ENCODE measurements at places on chromosomes 3 and 15.
A peak's percentile ranks its signal among the peaks of the same experiment; 100 is the strongest.

DNA sequence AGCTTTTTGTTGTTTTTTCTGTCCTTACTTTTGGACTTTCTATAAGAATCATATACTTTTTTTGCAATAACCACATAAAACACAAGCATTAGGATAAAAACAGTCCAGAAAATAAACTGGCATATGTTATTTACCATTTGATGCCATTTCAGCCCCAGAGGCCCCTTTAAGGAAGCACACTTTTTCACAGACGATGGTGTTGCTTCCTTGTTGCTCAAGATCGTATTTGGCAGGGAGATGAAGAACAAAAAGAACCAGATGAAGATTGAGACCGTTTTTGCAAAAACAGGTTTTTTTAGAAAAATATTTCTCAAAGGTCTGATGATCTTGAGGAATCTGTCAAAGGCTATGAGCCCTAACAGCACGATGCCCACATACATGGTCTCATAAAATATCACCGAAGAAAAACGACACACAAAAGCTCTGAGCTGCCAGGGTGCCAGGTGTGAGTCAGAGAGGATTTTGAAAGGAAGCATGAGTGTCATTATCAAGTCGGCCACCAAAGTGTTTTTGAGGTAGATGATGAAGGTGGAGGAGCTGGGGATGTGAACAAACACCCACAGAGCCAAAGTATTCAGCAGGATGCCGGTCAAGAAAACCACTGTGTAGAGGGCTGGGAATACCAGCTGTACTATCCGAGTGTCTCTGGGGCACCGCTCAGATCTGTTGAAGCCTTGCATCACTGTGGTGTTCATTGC is 902 bp downstream of the P2RY13 start:
- no peak overlapping the region for H3K27ac ChIP-seq
- H3K27me3 ChIP-seq: no peaks in the 10 kb centered on the region
- DNase-seq: no peak
- H3K4me3 ChIP-seq: no peak overlapping the region

DNA sequence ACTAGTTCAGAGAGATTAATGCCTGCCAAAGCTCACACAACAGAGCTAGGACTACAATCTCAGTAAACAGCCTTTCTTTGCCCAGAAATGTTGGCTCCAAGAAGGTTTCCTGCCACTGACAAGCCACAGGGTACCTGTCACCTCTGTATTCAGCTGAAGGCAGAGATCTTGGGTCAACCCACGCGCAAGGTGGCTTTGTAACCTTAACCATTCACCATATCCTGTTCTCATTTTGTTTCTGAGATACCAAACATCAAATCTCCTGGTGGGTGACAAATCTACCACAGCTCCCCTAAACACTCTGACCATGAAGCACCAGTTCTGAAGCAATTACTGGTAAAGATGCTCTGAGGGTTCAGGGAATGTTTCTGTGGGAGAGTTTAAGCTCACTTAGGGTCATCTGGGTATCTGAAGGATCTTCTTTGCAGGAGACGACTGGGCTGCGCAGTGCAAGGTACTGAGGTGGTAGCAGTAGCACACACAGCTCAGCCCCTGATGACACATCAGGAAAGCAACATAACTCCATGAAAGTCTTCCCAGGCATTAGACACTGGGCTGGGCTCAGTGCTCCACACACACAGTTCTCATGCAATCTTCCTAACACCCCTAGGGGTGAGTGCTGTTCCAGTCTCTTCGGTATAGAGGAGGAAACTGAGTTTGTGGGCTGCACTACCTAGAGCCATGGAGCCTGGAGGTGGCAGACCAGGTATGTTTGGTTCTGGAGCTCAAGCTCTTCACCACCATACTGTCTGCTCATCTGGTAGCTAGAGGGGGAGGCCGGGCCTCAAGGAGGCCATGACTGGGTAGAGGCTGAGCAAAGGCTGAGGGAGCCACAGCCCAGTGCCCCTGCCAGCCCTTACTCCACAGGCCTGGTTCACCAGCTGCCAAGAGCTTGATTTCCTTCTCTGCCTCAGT is 7.7 kb downstream of the CXCR6 start:
- H3K4me1 ChIP-seq: no peaks in the 10 kb centered on the region
- H3K27me3 ChIP-seq: no peaks in the 10 kb centered on the region
- DNase-seq: no peak
- H3K36me3 ChIP-seq: peaks cover 20% of the 10 kb centered on the region
- H3K4me3 ChIP-seq: no peak overlapping the region

GRCh38 chr15:65033659-65034269 is 4.3 kb upstream of the MTFMT start:
- no peak for DNase-seq
- no peaks in the 10 kb centered on the region for H3K27me3 ChIP-seq
- H3K36me3 ChIP-seq: no peaks in the 10 kb centered on the region
- H3K4me3 ChIP-seq: no peak overlapping the region
- H3K27ac ChIP-seq: no peak overlapping the region

DNA sequence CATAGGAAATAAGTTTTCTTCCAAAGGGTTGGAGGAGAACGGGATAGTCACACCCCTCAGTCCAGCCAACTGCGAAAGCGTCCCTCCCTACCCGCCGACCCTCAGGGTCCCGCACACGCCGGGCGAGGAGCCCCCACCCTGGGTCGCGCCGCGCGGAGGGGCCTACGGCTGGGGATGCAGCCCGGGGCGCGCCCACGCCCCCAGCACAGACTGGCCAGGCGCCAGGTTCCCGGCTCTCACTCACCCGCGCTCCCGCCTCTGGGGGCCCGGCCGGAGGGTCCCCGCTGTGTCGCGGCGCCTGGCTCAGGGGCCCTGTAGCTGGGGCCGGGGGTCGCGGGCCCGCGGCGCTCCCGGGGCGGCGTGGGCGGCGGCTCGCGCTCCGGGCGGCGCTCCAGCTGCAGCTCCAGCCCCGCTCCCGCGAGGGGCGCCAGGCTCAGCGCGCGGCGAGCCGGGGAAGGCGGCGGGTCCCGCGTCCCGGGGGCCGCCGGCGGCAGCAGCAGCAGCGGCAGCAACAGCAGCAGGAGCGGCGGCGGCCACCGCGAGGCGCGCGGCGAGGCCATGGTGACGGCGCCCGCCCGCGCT is 375 bp downstream of the HEG1 start:
- no peaks in the 10 kb centered on the region for H3K27me3 ChIP-seq
- H3K36me3 ChIP-seq: no peaks in the 10 kb centered on the region
- DNase-seq: no peak
- H3K4me3 ChIP-seq: peak overlapping the region; percentile 53
- H3K4me1 ChIP-seq: peaks cover 5% of the 10 kb centered on the region
- H3K27ac ChIP-seq: peak overlapping the region; percentile 80

DNA sequence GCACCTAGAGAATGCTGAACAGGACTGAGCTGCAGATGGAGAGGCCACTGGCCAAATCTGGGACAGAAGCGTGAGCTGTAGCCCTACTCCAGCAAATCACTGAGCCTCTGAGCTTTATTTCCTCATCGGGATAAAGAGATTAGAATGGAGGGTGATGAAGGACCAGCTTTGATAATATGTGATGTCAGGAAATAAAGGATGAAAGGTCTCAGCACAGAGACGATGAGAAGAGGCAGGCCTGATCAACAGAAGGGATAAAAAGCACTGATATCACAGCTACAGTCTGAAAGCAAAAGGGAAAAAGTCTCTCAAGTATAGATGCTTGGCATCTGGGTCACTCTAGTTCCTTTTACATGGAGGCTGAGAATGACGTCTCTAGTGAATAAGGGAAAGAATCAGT is 70.0 kb downstream of the DHX30 start:
- H3K4me1 ChIP-seq: no peaks in the 10 kb centered on the region
- H3K4me3 ChIP-seq: no peak overlapping the region
- H3K36me3 ChIP-seq: no peaks in the 10 kb centered on the region
- no peak for DNase-seq

GRCh38 chr3:89311581-89311980 is 204.2 kb downstream of the EPHA3 start:
- H3K4me1 ChIP-seq: no peaks in the 10 kb centered on the region
- H3K4me3 ChIP-seq: no peak overlapping the region
- no peak for DNase-seq
- H3K27me3 ChIP-seq: no peaks in the 10 kb centered on the region
- no peaks in the 10 kb centered on the region for H3K36me3 ChIP-seq
- no peak overlapping the region for H3K27ac ChIP-seq

DNA sequence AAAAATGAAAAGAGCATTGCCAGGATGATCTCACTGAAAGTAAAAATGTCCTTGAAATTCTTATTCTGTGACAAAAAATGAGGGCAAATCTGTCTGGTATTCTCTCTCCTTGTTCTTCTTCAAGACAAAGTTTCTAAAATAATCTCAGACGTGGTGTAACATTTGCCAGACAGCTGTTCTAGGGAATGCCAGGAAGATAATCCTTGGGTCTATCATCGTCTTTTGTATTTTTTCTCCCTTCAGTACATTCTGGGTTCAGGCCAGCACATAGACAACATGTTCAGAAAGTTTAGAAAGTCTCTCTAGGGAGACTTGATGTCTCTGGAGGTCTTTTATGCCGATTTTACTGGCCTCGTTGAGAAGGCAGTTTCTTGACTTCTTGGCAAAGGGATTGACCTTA is 121.2 kb upstream of the HES1 start:
- no peak for DNase-seq
- no peaks in the 10 kb centered on the region for H3K4me1 ChIP-seq
- no peak overlapping the region for H3K27ac ChIP-seq
- H3K36me3 ChIP-seq: no peaks in the 10 kb centered on the region

DNA sequence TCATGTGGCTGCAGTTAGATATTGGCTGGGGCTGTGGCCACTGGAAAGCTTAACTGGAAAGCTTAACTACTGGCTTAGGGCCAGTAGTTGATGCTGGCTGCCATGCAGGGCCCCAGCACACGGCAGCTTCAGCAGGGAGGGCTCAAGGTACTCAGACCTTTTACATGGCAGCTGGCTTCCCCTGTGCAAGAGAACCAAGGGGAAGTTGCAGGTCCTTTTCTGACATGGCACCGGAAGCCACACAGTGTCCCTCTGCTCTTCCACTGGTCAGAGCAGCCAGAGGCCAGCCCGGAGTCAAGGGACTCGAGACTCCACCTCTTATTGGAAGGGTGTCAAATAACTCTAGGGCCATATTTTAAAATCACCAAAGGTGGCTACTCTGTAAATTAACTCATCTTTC is 24.5 kb downstream of the CCR9 start:
- no peak overlapping the region for H3K27ac ChIP-seq
- no peaks in the 10 kb centered on the region for H3K4me1 ChIP-seq
- no peak for DNase-seq
- no peak overlapping the region for H3K4me3 ChIP-seq
- H3K27me3 ChIP-seq: no peaks in the 10 kb centered on the region

DNA sequence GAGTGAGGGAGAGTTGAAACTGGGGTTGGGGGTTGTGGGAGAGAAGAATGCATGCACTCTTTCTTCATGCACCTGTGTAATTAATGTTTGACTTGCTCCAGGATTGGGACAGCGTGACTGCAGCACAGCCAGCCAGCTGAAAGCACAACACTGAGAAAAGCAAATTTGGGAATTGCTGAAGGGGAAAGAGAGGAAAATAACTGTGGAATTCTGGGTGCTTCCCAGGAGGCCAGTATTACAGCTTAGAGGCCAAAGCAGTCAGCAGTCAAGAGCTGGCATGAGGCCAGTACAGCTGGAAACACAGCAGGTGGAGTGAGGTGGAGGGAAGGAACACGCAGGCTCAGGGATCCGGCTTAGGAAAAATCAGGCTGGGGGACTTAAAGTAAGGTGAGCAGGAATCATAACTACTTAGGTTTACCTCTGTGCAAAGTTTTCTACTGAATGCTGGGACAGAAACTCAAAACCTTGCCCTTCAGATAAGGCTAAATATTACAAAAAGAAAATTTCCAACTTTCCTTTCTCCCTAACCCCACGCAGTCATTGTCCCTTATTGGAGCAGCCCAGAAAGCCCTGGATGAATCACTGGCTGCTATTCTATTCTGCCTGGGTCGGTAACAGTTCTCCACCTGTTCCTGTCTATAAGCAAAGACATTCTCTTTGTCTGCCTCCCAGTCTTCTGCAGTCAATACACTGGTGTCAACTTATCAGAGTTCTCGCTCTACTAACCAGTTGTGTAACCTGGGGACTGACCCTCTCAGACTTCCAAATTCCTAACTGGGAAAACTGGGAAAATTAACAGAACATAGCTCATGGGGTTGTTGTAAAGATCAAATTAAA is 167.2 kb downstream of the MAGI1 start:
- no peak overlapping the region for H3K4me3 ChIP-seq
- H3K36me3 ChIP-seq: no peaks in the 10 kb centered on the region
- H3K27me3 ChIP-seq: no peaks in the 10 kb centered on the region
- DNase-seq: peak; percentile 32
